NCI-H1092 (cell line): ENCODE measurements at places on chromosomes 2 and 18.

DNA sequence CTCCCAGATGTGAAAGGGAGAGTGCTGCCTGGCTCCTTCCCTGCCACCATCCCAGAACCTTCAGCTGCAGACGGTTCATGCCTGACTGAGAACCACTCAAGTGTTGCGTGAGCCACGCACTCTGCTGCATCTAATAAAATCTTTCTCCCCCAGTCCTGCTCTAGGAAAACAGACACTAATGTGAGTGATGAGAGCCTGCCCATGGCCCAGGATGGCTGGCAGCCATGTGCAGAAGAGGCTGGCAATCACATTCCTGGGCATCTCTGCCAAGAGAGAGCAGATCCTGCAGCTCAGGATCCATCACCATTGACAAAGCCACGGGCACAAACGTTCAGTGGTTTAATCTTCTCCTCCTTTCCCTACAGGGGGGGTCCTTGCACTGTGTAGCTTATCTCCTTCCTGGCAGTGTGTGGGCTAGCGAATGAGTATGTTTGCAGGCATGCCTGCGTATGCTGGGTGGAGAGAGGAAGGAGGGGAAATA is 477.5 kb downstream of the SLC4A3 start:
- no peak for DNase-seq

GRCh38 chr2:78304678-78305077 is 720.8 kb upstream of the REG3G start:
- no peak for DNase-seq

DNA sequence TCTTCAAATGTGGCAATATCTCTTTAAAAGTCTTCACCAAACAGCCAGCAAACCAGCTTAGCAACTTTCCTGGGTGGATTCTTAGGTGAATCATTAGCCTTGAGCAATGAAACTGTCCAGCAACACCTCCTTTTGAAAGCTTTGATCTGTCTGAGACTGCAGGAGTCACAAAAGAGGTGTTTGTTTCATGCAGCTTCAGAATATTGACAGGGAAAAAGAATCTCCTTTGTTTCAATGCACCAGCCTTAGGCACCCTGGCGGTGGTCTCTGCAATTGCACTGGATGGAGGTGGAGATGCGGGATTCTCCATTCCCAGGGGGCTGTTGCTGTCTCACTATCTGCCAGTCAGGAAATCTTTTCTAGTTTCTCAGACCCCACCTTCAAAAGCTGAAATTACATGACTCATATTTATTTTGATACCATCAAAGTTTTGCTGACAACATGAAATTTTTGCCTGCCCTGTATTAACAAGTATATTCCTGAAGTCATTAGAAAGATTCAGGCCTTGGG is 76.0 kb upstream of the DSG1 start:
- DNase-seq, result no peak

DNA sequence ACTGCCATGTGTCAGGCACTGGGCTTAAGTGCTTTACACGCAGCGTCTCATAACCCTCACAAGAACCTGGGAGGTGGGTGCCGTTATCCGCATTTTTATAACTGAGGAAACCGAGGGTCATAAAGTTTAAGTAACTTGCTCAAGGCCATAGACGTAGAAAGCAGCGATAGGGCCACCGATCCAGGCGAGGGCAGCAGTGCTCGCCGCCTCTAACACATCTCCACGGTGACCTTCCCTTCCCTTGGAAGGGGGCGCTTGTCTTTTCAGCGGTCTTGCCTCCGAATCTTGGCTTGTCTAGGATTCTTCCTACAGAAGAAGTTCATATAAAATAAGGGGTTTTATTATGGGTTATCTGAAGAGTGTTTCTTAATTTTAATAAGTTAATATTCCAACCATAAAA is 186.6 kb downstream of the GBX2 start:
- no peak for DNase-seq

DNA sequence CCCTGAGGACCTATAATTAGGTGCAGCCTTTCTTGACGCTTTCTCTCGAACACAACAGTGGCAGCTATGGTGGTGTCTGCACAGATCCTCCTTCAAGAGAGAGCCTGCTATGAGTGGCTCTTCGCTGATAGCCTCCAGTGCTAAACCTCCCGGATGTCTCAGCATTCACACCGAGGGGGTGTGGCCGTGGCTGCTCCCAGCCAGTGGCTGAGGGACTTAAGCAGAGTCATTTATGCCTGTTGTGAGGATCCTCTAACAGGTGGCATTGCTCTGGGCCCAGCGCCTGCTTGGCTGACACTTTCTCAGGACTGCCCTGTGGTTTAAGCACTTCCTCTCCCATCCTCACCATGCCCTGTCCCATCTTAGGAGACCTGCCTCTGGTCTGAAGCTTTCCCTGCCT is 592.0 kb upstream of the LRRTM1 start:
- no peak for DNase-seq

DNA sequence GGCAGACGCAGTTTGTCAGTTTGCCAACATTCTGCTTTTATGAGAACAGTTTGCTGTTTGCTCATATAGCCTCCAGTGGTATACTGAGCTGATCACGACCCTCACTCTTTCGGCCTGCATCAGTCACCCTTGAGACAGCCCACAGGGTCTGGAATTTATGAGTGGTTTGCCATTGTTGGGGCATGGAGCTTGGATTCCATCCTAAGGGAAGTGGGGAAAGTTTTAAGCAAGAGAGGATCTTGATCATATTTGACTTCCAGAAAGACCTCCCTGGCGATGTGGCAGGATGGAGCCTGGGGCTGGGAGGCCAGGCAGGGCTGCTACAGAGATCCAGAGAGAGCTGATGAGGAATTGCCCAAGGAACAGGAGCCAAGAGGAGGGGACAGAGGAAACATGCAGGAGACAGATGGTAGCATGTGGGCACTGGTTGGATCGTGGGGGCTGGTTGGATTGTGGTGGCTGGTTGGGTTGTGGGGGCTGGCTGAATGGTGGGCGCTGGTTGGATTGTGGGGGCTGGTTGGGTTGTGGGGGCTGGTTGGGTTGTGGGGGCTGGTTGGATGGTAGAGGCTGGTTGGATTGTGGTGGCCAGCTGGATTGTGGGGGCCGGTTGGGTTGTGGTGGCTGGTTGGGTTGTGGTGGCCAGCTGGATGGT is 27.3 kb upstream of the GPR17 start:
- no peak for DNase-seq

GRCh38 chr2:207135801-207136457 is 29.8 kb downstream of the KLF7 start:
- DNase-seq, result no peak

GRCh38 chr2:108444941-108445840 is 3.8 kb upstream of the GCC2 start:
- DNase-seq, result no peak

GRCh38 chr2:14418115-14418514 is 214.4 kb upstream of the LRATD1 start:
- DNase-seq, result no peak
